ENCODE measurements at places on chromosomes 5 and 9.

DNA sequence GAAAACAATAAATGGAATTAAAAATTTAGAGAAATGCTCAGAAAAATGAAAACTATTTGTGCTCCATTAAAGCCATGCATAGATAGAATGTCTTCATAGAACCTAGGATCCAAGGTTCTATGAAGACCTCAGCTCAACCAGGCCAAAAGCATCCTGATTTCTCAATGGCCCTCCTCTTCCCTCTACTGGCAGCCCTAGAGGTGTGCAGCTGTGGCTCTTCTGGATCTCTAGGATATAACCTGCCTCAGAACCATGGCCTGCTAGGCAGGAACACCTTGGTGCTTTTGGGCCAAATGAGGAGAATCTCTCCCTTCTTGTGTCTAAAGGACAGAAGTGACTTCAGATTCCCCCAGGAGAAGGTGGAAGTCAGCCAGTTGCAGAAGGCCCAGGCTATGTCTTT, 15.1 kb downstream of the IFNA1 start:
- no peak for DNase-seq

DNA sequence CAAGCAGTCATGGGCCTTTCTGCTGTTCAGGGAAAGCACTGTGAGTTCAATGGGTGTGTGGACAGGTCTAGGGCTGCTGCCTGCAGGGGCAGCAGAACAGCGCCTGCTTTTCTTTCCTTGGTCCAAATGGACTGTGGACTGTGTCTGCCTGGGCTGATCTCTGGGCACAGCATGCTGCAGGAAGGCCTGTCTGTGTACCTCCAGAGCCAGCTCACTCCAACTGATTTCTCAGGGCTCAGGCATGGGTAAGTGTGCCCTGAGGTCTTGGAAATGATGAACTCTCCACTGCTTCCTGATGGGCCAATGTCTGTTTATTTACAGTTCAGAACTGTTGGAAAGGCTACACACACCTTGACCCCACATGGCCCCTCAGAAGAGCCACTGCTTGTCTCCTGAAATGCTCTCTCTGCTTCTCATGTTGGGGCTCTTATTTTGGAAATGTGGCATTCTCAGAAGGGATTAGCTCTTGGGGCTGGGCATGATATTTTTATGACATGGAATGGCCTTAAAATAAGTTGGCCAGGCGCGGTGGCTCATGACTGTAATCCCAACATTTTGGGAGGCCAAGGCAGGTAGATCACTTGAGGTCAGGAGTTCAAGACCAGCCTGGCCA, 27.0 kb downstream of the SLC22A4 start:
- DNase-seq, result no peak

- no peak for DNase-seq
Observed at GRCh38 chr5:135072387-135073281, 38.6 kb upstream of the PITX1 start.

DNA sequence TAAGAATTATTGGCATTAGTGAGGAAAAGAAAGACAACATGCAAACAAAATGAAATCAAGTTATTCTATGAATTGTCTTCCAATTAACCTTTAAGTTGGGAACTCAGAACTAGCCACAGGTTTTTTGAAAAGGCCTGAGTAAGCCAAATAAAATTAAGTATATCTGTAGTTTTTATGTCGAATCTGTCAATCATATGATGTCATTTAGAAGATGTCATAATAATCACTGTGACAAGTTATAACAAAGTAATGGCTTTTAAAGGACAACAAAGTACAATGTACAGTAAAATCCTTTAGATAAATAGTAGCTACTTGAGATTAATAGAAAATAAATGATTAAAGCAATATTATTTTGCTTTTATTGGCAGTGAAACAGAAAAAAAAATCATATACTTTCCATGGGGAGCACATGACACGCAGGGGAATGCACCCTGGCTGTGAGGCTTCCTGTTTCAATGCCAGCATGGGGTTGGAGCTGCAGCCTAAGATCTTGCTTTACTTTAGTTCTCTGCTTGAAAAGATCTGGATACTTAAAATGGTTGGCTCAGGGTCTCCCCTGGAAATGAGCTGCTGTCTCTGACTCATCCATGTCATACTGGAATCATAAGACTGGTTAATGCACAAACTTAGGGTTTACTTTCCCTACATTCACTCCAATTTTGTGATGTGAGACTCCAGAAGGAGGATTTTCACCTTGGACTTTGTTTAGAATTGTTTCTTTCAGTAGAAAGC, 284.3 kb downstream of the TAF11L14 start:
- DNase-seq, result no peak

DNA sequence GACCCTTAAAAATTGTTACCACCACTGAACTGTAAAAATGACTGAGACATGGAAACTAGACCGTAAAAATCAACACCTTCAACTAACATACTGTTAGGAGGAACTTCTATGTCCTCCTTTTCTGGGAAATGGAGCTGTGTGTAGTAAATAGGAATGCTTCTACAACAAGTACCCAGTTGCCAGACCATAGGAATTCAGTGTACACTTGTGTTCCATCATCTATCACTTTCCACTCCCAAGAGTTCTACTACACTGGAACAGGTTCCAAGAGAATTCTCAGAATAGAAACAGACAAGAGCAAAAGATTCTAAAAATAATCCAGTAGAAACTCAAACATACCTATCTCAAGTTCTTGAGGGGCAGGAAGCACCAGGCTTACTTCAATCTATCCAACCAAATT, 23.6 kb downstream of the UBAP2 start:
- no peak for DNase-seq

GRCh38 chr5:40652441-40653220, 27.1 kb upstream of the PTGER4 start:
- DNase-seq, result no peak

GRCh38 chr5:32851559-32852173, 140.5 kb downstream of the NPR3 start:
- DNase-seq, result no peak

DNA sequence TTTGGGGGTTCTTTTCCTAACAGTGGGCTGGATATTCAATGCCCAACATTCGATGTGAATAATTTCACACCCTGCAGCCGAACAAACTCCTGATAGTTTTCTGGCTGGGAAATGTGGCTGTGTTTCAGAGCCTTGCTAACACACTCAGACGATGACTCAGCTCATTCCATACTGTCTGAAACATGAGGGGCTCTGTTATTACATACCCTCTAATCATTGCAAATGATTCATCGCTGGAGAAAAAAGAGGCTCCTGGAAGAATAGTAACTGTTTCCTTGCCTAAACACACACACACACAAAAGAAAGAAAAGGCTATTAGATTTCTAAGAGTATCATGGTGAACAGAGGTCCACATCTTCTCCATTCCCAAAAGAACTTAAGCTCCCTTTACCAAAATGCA, 75.8 kb downstream of the OXCT1 start:
- DNase-seq, result no peak

DNA sequence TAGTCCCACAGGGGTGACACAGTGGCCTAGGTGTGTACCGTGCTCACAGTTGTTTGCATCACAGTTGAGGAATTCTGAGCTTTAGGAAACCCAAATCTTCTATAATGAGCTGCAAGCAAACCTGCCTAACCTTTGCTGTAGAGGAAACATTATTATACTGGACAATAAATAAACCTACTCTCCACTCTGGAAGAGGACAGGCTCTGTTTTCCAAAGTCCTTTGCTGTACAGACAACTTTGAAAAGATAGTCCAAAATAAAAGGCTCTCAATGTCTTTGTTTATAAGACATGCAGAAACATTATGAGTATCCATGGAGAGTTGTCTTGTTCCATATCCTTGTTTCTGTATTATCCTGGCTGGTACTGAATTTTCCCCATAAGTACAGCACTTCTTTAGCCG, 29.4 kb downstream of the ZNF131 start:
- DNase-seq, result no peak

DNA sequence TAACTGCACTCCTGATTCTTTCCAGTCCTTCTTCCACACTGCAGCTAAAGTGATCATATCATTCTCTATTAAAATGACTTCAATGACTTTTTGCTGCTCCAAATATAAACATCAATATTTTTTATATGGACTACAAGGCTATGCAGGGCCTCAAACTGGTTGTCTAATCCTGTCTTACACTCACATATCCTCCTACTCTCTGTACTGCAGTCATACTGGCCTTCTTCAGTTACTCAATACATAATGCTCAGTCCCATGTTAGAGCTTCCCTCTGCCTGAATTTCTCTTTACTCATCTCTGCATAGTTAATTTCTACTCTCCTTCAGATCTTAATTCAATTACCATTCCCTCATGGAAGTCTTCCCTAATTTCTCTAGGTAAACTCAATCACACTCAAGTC, 3.4 kb downstream of the MEIKIN start:
- DNase-seq, result no peak

DNA sequence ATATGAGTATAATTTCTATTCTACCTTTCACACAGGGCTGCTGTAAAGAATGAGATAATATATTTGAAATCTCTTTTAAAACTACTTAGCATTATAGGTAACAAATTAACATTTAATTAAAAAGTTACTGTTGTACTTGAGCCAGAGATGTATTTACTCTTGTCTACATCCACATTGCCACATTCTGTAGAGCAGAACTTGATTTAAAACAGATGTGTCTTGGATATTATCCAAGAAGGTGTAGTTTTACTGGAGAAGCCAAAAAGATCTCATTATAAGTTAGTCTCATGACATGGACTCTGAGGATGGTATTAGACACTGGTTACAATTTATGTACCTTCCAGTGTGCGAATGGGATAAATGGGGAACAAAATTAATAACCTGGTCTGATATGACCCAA, 293.1 kb upstream of the CCNH start:
- no peak for DNase-seq

DNA sequence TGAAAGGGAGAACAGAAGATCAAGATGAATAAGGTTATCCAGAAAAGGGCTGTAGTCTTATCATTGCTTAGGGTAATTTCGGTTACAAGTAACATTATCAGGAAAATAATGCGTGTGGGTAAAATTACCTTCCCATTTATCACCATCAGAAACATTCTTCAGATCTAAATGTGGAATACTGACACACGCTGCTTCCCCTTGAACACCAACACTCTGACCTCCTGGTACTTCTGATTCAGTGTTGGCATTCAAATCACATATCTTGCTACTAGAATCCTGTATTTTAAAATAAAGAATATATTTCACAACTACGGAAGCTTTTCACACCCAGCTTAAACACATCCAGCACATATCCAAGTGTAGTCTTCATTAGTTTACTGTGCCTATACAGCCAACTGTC, 70.2 kb downstream of the PKD2L2 start:
- DNase-seq, result no peak

- DNase-seq, result no peak
Observed at GRCh38 chr9:122347348-122348287, 23.2 kb upstream of the PTGS1 start.

GRCh38 chr5:160420331-160420610, 1.4 kb upstream of the PTTG1 start:
- no peak for DNase-seq

DNA sequence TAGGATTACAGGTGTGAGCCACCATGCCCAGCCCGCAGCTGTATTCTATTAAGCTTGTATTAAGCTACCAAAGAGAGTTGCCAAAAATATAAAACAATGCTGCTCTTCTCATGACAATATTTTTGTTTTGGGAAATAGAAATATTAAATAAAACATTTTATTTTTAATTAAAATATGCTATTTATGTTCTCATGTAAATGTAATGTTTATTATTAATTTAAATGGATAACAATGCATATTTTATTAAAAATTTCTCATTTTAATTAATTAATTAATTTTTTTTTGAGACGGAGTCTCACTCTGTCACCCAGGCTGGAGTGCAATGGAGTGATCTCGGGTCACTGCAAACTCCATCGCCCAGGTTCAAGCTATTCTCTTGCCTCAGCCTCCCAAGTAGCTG, 117.5 kb downstream of the ANKRD55 start:
- no peak for DNase-seq

DNA sequence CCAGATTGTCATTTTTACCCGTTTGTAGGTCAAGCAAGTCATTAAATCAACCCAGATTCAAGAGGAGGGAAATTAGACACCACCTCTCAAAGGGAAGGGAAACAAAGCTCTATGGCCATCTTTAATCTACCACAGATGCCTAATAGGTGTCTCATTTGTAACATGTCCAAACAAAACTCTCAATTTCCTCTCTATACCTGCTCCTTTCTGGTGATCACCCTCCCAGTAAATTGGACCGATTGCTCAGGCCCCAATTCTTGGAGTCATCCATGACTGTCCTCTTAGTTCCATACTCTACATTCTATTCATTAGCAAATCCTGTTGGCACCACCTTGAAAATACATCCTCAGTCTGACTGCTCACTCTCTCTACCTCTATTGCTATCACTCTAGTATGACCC, 22.1 kb upstream of the UGCG start:
- no peak for DNase-seq

- DNase-seq, result no peak
Observed at GRCh38 chr9:136604823-136605525, 57.7 kb upstream of the EGFL7 start.

Data from NCI-H1694 treated with DMSO at 0.1 percent for 48 hours (cell line).